AG09309 (cell line): ENCODE measurements at places on chromosomes 1 and 21.
A peak's percentile ranks its signal among the peaks of the same experiment; 100 is the strongest.

GRCh38 chr21:35336534-35336933 is 287.4 kb upstream of the RUNX1 start:
- no peak for DNase-seq

GRCh38 chr21:42784276-42784675 is 95.1 kb downstream of the WDR4 start:
- no peak for DNase-seq

DNA sequence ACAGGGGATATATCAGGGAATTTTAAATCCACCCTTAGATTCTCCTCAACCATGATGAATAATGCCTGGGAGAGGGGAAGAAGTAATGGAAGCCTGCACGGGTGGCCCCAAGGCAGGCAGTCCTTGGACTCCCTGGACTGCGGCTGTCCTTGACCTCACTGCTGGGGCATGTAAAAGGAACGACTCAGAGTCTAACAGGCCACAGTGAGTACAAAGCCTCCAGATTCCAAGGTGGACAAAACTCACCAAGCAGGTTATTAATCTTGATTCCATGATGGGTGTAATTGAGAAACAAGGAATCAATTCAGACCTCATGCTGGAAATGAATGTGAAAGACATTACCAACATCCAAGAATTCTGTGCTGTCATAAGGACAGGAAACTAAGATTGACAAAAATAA is 13.0 kb upstream of the ARHGAP29 start:
- DNase-seq, result no peak

DNA sequence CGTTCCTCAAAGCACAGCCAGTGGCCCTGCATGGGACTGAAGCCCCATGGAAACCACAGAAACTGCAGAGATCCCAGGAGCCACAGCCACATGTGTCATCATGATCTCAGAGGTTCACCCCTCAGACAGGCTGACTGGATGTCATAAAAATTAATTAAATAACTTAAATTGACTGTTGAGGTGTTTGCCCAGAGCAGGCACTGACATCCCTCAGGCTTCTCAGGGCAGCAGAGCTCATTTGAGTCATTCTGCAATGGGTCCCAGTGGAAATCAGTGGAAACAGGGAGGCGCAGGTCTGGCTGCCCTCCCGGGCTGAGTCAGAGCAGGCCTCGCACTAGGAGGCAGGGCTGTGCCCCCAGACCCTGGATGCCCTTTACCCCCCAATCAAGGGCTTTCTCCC is 135.1 kb downstream of the CDC7 start:
- DNase-seq, result no peak

DNA sequence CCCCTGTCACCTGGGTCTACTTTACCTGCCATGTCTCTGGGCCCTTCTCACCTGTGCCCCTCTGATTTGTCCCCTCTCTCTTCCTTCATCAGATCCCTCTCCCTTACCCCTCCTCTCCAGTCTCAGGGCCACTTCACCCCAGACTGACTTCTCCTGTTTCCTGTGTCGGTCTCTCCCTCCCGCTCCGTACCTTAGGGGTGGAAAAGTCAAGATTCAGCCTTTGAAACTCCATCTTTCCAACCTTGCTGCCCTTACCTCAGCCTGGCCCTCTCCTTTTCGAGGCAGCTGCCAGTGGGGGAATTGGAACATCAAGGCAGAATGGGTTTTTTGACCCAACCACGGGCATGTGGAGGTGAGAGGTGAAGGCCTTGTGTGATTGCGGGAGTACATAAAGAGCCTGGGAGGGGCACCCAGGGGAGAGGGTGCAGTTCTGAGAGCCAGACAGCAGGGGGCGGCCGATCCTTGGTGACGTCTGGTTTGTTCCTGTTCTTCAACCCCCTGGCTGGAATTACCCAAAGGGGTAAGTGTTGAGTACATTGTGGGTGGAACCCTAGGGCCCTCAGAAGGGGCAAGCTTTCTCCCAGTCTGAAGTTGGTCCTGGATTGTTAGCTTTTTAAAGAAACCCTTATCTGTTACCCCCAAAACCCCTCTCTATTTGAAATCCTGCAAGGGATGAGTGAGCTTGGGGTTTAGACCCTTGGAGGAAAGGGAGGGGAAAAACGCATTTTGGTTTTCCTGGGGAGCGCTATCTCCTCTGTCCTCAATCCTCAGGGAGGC is 12.3 kb upstream of the DMBX1 start:
- peak; percentile 11 for DNase-seq

DNA sequence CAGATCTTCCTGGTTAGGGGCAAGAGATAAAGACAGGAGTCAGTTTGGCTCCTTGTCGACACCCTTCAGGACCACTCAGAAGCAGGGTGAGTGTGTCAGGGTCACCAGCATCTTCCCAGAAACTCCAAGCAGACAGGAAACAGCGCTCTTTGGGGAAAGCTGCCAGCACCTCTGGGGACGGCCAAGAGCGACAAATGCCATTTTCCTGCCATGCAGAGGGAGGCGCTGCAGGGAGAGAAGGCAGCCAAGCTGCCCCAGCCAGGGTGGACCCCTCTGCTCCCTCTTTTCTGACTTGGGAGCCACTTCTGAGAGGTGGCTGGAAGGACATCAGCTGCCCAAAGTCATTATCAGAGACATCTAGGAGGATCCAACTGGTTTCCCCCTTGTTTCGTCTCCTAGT is 29.0 kb downstream of the SIM2 start:
- no peak for DNase-seq
